ENCODE measurements at places on chromosomes 12 and 14.

DNA sequence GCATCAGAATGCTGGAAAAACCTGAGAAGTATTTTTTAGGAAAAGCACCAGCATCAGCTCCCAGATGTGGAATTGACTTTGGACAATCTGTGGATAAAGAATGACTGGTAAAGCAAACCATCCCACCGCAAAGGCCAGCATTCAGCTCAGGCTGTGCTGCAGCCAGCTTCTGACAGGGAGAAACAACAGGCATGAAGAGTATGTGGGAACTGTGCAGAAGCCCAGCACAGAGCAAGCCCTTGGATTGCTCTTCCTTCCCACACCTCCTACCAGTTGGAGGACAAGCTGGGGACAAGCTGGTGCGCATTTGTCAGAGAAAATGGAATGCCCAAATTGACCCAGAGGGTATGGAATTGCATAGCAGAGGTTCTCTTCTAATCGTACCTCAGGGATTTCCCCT lies 228.1 kb downstream of the ANO2 start:
- no peak for DNase-seq

DNA sequence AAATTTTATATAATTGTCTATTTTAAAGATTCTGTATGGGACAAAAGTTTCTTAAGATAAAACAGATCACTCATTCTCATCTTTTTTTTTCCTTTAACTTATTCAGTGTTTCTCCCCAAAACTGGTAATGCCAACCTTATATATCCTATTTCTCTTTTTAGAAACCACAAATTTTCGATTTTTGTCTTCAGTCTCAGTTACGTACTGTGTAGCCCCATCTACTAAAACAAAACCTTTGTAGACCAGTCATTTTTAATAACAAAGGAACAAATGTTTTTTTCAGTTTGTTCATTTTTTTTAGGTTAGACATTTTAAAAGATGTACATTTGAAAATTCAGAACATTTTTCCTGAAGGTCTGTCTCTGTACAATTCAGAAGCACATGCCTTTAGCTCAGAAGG lies 18.2 kb downstream of the PNMA1 start:
- no peak for DNase-seq

GRCh38 chr12:110501399-110501751 lies 536 bp downstream of the VPS29 start:
- DNase-seq, result peak; percentile 51

DNA sequence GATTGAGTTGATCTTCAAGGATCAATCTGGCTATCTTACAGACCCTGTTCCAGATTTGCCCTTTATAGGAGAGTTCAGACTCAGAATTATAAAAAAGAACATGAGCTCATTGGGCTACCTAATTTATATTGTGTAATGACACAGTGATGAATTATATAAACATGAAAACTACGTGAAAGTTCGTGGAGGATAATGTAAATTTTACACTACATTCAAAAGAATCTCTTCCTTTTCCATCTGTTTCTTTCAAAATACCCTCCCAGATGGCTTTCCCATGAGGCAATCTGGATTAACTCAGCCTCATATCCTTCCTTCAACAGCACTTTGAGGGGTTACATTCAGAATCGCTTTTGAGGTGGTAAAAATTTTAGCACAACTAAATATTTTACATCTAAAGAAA lies 129.3 kb downstream of the HMGA2 start:
- no peak for DNase-seq

GRCh38 chr12:45490232-45490881 lies 239.1 kb upstream of the ARID2 start:
- DNase-seq, result no peak

DNA sequence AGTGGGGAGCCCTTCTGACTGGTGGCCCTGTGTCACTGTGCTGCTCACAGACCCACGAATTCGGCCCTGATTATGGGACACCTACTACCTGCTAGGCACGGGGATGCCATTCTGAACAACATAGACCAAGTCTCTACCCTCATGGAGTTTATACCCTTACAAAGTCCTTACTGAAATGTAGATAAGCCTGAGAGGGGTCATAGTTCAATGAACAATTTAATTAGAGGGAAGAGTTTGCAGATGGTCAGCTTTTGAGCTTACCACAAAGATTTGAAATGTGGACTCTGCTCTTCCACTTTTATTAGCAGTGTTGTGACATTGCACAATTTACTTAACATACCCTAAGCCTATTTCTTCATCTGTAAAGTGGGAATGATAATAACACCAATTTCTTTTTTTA lies 161.1 kb downstream of the MYRFL start:
- DNase-seq, result no peak

GRCh38 chr14:37901978-37902377 lies 305.7 kb upstream of the SSTR1 start:
- no peak for DNase-seq

DNA sequence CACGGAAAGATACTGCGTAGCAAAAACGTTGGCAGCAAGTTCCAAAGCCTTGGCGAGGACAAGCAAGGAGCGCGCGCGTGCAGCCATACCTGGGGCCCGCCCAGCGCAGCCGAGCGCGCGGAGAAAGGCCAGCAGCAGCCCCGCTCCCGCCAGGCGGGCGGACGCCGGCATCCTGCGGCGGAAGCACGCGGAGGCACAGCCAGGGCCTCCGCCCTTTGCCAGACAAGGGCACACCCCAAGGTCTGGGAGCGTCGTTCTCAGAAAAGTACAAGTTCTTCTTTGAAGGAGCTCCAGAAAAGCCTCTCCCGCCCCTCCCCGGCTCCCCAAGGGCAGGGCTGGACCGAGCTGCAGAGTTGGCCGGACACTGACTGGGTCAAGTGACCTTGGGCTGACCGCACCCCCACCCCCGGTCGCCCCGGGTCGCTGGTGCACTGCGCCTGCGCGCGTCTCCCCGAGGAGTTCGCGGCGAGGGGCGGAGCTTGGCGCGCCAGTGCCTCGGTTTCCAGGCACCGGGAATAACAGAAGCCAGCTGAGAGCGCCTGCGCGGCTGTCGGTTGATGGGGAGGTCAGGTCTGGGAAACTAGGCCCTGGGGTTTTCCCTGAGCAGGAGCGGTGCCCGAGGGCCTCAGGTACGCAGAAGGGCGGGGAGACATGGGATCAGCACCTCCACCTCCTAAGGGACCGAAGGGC lies at the start of gene ZC2HC1C:
ZC2HC1C (plus strand) TSS at position 521 of the 690 bp plus-strand sequence. CDS start 933 bp downstream, outside the sequence.
- DNase-seq, result peak; percentile 72

DNA sequence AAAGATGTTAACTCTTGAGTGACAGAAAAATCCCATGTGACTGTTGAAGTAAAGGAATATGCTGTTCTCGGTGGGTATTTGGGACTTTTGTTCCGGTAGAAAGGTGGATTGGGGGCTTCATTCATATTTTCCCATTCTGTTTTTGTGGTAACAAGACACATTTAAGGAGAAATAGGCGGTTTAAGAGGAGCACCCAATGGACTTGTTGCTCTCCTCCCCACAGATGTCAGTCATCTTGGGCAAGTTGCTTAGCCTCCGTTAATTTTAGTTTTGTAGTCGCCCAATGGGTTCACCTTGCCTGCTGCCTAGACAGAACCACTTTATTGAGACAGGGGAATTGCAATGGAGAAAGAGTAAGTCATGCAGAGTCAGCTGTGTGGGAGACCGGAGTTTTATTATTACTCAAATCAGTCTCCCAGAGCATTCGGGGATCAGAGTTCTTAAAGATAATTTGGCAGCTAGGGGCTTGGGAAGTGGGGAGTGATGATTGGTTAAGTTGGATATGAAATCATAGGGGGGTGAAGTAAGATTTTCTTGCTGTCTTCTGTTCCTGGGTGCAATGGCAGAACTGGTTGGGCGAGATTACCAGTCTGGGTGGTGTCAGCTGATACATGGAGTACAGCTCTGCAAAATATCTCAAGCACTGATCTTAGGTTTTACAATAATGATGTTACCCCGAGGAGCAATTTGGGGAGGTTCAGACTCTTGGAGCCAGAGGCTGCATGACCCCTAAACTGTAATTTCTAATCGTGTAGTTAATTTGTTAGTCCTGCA lies 50.3 kb downstream of the SLC38A1 start:
- no peak for DNase-seq

DNA sequence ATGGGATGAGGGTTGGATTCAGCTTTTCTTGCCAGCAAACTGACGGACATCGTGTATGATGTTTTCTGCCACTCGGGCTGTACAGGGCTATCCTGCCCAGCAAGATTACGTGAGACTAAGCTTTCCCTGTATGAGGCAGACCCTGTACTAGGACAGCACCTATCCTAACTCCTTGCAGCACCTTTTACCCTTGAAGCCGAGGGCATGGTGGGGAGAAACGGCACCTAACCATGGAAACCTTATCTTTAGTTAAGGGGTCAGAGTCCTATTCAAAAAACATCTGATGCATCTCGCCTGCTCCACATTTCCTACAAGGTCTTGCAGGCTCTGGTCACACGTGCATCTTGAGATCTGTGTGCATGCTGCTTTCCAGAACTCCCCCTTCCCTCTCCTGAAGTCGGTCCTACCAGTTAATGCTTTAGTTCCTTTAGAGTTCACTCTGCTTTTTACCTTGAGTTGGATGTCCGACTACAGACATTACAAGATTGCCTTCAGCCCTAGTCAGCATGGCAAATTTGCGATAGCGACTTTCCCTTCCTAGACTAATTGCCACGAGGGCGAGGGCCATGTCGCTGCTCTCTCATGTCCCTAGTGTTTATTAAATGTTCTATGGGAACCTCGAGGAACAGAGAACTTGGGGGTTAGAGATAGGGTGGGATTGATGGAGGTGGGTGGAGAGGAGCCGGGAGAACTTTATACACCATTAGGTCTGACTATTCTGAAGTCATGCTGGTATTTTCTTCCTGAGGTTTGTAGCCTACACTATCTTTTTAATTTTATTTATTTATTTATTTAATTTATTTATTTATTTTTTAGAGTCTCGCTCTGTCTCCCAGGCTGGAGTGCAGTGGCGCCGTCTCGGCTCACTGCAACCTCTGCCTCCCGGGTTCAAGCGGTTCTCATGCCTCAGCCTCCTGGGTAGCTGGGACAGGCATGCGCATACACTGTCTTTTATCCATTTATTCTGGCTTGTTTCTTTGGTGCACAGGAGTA lies 6.6 kb downstream of the RAN start:
- no peak for DNase-seq

DNA sequence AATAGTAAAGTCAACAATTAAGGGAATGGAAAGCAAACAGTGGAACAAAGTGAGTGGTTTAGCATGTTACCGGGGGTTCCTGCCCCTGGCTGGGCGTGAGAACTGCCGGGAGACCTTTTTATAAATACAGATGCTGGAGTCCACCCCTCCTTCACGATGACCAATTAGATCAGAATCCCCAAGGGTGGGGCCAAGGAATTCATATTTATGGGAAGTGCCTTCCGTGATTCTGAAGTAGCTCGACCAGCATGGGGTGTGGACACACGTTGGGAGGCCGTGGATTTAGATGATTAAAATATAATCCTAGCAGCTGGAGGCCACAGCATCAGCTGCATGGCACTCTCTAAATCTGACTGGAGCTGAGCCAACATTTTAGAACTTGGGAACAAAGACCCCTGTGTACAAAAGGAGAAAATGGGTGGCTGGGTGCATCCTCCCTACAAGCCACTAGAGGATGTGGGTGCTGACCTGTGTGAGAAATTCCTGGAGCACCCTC lies 87.9 kb downstream of the SRRM4 start:
- DNase-seq, result no peak

DNA sequence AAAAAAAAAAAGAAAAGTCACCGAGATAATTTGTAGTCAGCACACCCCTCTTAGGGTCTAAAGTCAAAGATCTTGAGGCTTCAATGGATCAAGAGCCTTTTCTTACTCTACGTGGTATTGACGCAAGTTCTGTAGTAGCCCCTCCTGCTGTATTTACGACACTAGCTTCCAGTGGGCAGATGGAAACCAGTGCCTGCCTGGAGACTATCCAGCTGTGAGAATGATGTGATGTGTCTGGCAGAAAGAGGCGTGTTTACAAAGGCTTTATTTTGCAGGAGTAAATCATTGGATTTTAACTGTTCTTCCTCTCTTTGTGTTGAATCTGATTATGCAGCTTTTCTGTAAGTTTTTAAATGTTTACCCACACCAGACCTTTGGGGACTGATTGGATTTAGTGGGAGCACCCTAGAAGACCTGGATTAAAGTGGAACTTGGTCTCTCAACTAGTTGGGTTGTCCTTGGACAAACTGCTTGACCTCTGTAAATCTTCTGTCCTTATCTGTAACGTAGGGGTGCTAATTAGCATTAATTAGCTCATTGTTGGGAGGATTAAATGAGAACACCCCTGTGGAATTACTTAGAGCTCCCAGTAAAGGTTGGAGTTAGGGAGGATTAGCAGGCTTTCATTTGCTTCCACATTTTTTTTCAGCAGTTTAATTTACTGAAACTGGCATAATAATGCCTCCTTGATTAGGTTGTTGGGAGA lies 72.4 kb downstream of the RASSF3 start:
- DNase-seq, result no peak

GRCh38 chr12:95418142-95418541 lies 55.8 kb upstream of the METAP2 start:
- no peak for DNase-seq

- no peak for DNase-seq
These were observed 77.9 kb upstream of the PLXNC1 start for GRCh38 chr12:94070520-94070919.
